ENCODE measurements at places on chromosomes 11 and 22. TPM values are rescaled to one million over a fixed set of nuclear protein-coding genes. Genes with fewer than 3 reads are reported as not detected.
A peak's percentile ranks its signal among the peaks of the same experiment; 100 is the strongest.

NADSYN1 gene
- 70.4 TPM for total RNA-seq

MYOD1 gene
- total RNA-seq: not detected

ZBED5 gene
- 30.8 TPM for total RNA-seq

MFNG gene
- not detected for total RNA-seq

UEVLD gene
- 29.2 TPM for total RNA-seq

CST6 gene
- 0.54 TPM for total RNA-seq

AKIP1 gene
- total RNA-seq: 27.8 TPM

CD3D gene
- not detected for total RNA-seq

HSD17B12 gene
- total RNA-seq: 44.6 TPM

MRGPRX4 gene
- total RNA-seq: under 0.01 TPM

CYP2D6 gene
- total RNA-seq: under 0.01 TPM

CHRM1 gene
- total RNA-seq: not detected

C11orf24 gene
- 41.1 TPM for total RNA-seq

DNA sequence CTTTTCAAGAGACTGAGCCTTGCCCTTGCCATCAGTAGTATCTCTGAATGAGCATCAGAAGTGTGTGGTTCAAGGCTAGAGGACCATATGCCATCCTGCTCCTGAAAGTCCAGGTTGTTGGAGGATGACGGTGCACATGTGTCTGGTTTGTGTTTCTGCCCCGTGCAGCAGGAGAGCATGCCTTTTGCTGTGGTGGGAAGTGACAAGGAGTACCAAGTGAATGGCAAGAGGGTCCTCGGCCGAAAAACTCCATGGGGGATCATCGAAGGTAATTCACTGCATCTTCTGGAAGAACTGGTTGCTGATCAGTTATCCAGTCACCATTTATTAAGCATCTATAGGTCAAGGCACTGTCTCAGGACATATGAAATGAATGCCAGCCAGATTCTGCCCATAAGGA, 6.1 kb upstream of the WBP2NL start:
- DNase-seq: no peak

DNA sequence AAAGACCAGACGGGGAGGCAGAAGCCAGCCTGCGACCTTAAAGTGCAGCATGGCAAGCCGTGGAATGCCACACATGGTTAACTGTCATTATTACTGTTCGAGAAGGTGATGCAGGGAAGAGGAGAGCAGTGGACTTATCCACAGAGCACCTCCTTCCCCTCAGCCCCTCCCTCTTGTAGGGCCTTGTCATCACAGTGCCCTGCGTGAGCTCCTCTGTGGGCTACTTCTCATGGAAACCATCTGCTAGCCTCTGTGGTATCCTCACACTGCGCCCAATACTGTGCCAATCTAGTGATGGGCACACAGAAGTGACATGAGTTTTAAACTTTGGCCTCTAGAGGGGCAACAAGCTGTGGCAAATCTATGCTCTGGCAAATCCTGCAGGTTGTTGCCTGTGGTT, 18.2 kb upstream of the CCDC134 start:
- DNase-seq: no peak

DNA sequence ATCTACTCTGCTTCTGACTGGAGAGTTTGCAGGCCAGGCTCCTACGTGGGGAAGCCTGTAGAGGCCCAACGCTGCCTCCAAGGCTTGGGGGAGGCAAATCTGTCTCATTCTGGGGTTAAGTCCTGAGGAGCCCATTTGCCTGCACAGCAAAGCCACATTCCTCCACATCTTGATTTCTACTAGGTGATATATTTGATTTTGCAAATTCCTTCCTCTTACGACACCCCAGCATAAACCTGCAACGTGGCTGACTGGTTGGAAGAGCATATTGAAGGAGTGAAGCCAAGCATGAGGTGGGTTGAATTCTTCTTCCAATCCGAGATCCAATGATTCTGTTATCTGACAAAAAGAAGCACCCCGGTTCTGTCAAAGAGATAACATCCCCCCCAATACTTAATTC, 87.1 kb downstream of the FBXO7 start:
- no peak for DNase-seq

- no peak for DNase-seq
Observed at GRCh38 chr22:44532552-44532951, 34.5 kb upstream of the RTL6 start.

GRCh38 chr11:32002311-32002710, 88.6 kb upstream of the RCN1 start:
- DNase-seq: no peak

DNA sequence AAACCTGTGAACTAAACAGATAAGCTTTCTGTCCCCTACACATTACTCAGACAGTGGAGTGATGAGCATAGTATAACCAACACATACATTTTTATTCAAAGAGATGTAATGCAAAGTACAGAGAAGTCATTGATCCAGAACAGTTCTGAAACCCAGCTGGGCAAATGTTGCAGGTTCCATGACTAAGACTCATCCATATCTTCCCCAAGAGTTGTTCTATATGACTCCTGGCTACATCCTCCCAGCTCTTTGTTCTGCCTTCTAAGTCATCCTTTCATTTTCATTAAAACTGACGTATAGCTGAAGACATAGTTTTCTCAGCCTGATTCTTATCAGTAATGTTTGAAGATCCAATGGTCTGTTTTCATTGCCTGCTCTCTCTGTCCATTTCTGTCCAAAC, 47.3 kb downstream of the PLAAT5 start:
- no peak for DNase-seq

- DNase-seq: no peak
Observed at GRCh38 chr11:61903845-61904244, 12.5 kb upstream of the FADS3 start.

- DNase-seq: peak; percentile 37
Observed at GRCh38 chr11:94705891-94706615, 62.1 kb upstream of the AMOTL1 start.

DNA sequence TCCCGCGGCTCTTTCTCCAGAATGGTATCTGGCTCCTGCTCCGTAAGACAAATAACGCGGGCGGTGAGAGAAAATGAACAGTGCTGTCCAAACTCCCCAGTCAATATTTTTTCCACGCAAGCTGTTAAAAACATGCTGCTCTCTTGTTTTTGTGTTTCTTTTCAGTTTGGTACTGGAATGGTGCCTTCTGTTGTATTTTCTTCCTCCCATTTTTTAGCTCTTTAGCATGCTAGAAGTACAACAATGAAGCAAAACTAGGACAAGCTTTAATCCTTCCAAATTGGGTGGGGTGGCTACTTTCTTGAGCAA, 599 bp upstream of the PPP2R1B start:
- DNase-seq: no peak

- no peak for DNase-seq
Observed at GRCh38 chr11:106990331-106990730, 27.9 kb downstream of the GUCY1A2 start.

DNA sequence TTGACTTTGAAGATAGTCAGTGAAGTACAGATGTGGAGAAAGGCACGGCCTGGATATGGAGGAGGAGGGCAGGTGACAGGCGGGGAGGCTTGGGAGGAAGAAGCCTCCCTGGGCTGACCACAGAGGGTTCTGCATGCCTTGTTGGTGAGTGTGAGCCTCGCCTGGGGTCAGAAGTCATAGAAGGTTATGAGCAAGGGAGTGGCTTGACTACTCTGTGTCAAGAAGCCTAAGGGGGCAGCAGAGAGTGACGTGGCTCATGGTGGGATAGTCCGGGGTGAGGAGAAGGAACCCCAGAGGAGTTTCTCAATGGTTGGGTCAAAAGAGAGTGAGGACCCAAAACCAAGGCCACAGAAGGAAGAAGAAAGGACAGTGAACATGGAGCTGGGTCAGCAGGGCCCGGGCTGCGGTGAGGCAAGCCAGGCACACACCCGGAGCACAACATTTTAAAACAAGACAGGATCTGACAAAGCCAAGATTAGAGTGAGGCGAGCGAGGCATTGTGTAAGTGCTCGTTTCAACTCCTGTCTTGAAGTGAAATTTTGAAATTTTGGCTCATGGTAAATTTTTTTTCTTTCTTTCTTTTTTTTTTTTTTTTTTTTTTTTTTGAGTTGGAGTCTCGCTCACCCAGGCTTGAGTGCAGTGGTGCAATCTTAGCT, 31.9 kb downstream of the PDGFB start:
- no peak for DNase-seq

DNA sequence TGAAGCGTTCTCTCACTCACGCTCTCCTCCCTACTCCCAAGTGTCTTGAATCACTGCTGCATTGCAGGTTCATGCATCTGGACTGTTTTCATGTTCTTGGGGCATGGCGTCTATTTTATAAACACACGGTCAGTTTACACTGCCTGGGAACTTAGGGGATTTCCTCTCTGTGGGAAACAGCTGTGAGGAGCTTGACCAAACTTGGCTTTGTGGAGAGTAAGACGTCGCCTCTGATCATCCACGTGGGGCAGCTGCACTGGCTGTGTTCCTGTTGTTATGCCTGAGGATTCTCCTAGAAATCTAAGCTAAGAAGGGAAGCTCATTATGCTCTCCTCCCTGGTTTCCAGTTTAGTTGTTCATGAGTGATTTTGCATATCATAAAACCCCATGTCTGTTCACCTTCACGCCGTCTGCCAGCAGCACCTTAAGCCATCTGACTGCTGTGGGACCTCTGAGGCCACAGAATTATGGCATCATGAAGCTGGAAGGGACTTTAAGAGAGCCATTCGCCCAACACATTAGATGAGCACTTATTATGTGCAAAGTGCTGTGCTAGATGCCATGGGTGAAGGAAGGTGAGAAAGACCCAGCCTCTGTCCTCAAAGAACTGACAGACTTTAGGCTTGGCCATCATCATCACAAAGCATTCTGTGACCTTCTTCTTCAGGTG, 38.8 kb upstream of the POU2AF1 start:
- peak; percentile 99 for DNase-seq

DNA sequence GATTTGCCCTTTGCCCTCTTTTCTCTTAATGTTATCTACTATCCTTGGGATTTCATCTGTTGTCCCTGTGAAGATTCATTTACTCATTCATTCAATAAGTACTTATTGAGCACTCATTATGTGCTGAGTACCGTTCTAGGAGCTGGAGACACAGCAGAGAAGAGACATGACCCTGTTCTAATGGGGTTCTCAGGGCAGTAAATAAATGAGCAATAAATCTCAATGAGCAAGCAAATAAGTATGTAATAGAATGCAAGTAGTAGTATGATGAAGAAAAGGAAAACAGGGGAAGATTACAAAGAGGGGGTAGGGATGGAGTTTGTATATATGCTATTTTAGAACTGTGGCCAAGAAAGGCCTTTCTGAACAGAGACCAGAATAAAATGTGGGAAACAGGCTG, 34.2 kb upstream of the NRIP3 start:
- peak; percentile 4 for DNase-seq

DNA sequence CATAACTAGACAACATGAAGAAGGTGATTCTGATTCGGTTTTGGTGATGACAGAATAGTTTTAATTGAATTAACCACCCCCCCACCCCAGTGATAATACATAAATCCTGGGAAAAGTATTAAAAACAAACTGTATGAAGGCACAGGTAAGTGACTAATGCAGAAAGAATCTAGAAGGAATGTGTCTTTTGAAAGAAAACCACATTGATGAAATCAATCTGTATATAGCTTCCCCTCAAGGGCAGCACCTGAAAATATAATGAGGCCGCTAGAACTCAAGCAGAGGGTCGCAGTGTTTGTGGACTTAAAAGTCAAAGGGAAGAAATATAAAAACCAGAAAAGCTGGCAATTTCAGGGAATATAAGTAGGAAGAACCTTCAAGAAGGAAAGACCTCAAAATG, 580.5 kb upstream of the CHORDC1 start:
- DNase-seq: no peak

GRCh38 chr11:35622070-35622469, 3.8 kb downstream of the FJX1 start:
- DNase-seq: peak; percentile 84

- peak; percentile 63 for DNase-seq
Observed at GRCh38 chr11:208181-208916, 841 bp downstream of the RIC8A start.

- peak; percentile 57 for DNase-seq
Observed at GRCh38 chr11:79437278-79437980, 3.4 kb downstream of the TENM4 start.

DNA sequence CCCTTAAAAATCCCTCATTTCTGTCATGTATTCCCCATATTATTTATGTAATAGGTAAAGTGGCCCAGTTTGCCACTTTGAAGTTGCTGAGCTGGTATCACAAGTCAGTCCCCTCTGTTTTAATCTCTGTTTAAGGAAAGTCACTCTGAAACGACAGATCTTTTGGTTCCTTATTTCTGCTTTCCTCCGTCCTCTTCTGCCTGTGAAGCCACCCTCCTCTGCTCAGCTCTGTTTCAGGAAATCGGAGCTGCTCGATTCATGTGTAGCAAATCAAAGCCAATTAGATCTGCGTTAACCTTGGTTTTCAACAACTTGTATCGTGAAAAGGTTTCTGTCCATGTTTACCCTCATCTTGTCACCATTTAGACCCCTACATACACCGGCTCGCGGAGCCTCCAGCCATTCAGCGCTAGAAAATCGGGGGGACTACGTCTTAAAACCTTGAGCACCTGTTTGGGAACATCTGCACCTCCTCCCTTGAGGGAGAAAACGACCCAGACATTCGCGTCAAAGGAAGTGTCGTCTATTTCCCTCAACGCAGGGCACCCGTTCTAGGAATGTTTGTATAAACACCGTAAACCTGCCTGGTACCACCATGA, 576 bp upstream of the SC5D start:
- peak; percentile 5 for DNase-seq

GRCh38 chr11:83680321-83680720, 394.2 kb upstream of the CCDC90B start:
- DNase-seq: no peak

DNA sequence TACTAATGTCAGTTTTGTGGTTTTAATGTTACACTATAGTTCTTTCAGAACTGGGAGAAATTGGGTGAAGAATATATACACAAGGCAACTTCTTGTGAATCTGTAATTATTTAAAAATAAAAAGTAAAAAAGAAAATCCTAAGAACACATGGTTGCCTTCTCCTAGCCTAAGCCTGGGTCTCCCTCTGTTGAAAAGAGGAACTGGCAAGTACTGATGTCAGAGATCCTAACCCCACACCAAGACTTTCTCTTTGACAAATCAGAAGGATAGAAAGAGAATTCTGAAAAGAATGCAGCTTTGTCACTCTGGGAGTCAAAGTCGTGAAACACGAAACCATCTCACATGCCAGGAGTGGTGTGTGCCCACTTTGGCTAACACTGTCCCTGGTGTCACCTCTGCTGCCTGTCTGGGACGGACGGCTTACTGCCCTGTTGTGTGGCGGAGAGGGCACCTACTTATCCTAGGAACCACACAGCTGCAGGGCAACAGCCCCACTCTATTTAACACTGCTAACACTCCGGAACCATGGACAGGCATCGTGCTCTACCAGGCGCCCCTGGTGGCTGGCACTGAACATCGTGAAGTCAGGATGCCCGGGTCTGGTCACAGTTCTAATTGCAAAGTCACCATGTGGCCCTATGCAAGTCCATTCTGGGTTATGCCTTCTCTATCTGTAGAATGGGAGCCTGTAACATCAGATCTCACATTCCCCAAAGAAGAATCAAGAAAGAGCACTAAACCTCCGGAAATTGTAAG, 108.7 kb upstream of the CD82 start:
- no peak for DNase-seq

Data from IMR-90 (cell line).